ENCODE measurements at places on chromosomes 12 and 14.

DNA sequence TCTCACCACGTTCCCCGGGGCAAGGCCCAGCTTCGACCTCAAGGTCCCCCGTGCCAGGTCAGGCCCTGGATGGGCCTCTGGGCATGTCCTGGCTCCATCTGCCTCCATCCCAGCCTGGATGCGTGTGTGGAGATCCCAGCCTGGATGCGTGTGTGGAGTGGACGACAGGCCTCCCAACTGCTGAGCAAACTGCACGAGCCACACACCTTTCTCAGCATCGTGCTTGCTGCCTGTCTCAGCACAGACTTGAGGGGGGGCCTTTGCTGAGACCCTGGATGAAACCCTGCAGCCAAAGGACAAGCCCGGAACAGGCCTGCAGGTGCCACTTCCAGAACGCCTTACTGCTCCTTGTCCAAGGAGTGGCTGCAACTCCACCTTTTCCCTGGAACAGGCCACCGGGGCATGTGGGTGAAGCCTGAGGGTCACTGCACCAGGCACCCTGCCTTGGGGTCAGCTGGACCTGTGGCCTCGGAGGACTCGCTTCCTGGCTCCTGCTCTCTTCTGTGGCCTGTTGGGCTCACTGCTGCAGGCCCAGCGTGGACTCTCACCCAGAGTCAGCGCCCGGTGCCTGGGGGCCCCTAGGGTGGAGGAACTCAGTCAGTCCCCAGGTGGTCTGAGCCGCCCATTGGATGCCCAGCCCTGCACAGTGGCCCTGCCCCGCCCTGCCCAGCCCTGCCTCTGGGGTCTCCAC lies 176.0 kb downstream of the KIF26A start:
- no peak for DNase-seq

DNA sequence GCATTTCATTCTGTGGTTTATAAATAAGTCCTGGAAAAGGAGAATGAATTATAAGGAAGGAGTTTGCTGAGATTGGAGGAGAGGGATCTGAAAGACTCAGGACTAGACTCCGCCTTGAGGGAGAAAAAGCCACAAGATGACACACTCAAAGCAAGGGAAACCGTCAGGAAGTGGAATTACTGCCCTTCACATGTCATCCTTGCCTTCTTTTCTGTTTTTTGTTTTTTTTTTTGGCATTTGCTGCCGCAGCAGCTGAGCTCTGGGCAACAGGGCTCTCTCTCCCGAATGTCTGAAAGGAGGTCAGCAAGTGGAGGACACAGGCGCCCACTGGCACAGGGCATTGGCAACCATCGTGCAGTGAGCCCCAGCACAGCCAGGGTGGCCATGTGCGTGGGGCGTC lies 344.9 kb downstream of the DPF3 start:
- no peak for DNase-seq

- no peak for DNase-seq
Measured at GRCh38 chr14:70830998-70831781, 21.9 kb upstream of the MAP3K9 start.

DNA sequence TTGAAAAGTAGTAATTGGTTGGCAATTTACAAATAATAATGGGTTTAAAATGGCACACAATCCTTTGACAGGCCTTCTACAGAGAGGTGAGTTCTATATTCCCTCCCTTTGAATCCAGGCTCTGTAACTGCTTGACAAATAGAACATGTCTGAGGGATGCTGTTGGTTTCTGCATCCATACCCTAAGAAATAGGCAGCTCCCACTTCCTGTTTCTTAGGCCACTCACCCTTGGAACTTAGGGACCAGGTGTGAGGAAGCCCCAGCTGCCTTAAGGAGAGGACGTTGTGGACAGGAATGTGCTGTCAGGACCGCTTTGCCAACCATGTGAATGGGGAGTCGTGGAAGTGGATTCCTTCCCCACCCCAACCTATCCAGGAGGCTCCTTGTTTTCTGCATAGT lies 59.4 kb downstream of the LMNTD1 start:
- no peak for DNase-seq

GRCh38 chr12:129704232-129704830 lies 199.5 kb downstream of the TMEM132D start:
- DNase-seq = no peak

GRCh38 chr12:47361389-47362021 lies 281.7 kb upstream of the AMIGO2 start:
- no peak for DNase-seq

DNA sequence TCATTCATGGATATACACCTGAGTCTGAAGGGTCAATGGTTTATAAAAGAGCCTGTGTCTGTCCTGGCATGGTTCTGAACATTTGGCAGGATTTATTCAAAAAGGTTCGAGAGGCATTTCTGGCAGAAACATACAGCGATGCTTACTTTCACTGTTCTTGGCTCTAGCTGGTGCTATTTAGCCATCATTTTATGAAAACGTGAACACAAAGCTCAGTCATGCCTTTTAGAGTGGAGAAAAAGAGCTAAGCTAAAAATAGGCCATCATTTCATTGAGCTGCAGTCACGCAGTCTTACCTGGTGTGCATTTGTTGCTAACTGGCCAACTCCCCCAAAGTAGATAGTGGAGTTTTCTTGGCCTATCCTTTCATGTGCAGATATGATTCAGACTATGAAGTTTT lies 1209.5 kb downstream of the SLC16A7 start:
- no peak for DNase-seq

All from stimulated activated CD4-positive, alpha-beta T cell treated with anti-CD3 and anti-CD28 coated beads, Interleukin-1b, Interleukin-23, amount 100 ng/mL, for 1 hour (primary cell).